Renal pelvis (tissue), 12 donors: ENCODE measurements at places on chromosomes 1 and 21.

- peak; percentile 81 for DNase-seq
These were observed 149.0 kb downstream of the IGSF21 start for GRCh38 chr1:18256282-18257235.

- DNase-seq: no peak
These were observed 450 bp downstream of the SDE2 start for GRCh38 chr1:225998560-225999226.

- DNase-seq: no peak
These were observed 423.9 kb downstream of the PTBP2 start for GRCh38 chr1:97145321-97145956.

- no peak for DNase-seq
These were observed 41.2 kb downstream of the TDRD5 start for GRCh38 chr1:179632868-179633267.

- no peak for DNase-seq
These were observed 57.5 kb upstream of the EPS8L3 start for GRCh38 chr1:109821221-109821669.

DNA sequence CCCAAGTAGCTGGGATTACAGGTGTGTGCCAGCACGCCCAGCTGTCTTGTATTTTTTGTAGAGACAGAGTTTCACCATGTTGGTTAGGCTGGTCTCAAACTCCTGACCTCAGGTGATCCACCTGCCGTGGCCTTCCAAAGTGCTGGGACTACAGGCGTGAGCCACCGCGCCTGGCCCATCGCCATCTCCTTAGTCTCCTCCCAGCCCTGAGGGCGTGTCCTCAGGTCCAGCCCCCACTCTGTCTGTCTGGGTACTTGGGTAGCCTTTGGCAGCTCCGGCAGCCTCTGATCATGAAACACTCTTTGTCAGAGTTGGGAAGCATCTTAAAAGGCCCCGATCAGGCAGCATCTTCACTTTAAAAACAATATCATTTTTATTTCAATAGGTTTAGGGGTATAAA lies 90.3 kb upstream of the DISP3 start:
- no peak for DNase-seq

DNA sequence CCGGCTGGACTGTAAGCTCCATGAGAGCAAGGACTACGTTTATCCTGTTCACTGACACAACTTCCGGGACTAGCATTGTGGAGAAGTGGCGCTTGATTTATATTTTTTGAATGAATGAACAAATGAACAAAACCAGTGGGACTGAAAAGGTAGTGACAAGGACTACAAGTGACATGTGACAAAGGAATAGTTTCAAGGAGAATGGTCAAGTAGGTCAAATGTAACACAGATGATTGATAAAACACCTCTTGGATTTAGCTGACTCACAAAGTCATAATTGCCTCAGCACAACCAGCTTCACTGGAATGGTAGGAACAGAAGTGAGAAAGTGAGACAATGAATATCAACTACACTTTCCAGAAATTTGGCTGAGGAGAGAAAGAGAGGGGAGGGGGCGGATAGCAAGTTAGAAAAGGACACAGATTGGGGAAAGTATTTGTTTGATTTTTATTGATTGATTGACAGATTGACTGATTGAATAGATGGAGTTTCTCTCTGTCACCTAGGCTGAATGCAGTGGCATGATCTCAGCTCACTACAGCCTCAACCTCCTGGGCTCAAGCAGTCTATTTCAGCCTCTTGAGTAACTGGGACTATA lies 14.2 kb downstream of the MTF1 start:
- no peak for DNase-seq

DNA sequence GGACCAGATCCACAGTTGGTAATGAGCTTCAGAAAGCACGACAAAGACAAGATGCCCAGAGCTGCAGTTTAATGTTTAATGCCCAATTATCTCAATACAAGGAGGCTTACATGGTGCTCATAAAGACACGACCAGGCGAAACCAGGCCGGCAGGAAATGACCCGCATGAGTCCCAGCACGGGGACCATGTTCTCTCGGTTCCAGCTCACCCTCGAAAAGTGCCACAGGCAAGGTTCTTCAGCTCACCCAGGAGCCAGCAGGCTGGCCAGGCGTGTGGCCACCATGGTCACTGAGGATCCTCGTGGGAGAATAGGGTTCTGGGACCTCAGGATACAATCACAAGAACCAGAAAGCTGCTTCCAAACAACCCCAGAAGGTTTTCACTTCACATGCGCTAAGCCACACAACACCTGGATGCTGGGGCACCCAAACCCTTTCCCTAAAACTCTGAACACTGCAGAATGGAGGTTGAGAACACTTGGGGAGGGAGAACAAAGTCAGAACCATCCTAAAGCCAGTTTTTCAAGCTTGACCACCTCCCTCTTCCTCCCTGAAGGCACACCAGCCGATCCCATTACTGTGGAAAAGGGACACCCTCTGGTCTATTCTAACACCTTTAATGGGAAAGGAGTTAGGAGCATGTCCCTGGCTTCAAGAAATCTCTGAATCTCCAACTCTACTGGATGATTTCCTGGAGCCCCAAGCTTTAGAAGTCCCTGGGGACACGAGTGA lies 22.6 kb upstream of the ASAP3 start:
- no peak for DNase-seq

GRCh38 chr21:27722095-27722494 lies 755.2 kb upstream of the ADAMTS5 start:
- no peak for DNase-seq

DNA sequence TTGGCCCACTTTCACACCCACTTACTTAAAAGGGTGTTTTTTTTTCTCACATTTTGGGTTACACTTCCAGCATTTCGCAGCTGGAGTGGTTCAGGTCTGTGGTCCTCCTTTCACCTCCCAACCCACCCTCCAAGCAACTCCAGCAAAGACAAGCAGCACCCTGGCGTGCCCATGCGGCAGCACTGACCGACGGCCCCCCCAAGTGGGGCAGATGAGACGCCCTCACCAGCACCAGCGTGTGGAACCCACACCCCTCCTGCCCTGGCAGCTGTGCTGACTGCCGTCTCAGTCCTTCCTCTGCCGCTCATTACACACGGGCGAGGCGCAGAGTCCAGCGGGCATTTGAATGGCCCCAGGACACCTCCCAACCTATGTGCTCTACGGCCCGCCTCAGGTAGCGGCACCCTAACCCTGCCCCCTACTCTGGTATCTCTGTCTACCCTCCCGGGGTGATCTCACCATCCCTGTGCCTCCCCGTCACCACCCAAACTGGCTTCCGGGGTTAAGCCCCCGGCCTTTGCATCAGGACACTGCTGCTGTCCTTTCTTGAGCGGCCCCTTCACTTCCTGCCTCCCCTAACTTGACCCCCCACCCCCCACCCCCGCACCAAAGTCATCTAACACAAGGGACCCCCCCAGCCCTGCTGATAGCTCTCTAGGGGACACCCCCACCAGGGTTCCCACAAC lies 10.9 kb downstream of the LSS start:
- no peak for DNase-seq

DNA sequence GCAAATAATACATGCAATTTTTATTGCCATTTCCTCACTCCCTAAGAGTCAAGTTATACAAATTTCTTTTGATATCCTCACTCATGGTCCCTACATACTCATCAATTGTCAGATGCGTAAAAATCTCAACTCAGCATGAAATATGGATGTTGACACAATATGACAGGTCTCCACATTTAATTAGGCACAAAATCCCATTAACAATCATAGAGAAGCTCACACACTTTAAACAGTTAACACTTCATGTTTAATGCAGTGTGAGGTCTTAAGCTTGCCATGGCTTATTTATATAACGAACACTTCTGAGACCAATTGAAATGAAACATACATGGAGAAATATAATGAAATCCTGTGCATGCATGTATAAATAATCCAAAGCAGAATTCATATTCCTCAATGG lies 58.6 kb downstream of the GREM2 start:
- DNase-seq: no peak

DNA sequence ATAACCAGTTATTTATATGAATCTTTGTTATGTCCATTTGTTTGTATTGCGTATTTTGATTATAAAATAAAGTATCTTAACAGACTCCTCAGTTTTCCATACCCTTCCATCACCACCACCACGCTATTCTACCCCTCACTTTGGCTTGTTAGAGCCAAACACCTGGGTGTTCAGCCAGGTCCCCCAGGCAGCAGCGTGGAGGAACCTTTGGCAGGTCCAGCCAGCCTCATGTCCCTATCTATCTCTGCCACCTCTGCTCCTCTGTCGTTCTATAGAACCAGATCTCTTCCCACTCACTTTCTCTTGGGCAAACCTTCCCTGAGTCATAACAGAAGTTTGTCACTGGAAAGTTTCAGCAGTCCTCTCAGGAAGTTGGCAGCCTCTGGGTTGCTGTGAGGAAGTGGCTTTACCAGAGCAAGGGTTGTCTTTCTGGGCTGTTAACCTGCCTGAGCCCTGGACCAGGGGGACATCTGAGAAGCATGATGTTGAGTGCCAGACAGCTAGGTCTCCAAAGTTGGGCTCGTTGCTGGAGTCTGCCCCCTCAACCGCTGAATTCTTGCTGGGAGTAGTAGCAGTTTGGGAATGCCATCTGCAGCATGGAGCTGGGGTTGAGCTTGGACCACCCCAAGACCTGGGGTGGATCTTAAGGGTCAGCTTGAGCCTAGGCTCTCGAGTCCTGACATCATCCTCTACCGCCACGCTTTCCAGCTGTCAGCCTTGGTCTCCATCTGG lies 996 bp upstream of the SH3BGRL3 start:
- no peak for DNase-seq

DNA sequence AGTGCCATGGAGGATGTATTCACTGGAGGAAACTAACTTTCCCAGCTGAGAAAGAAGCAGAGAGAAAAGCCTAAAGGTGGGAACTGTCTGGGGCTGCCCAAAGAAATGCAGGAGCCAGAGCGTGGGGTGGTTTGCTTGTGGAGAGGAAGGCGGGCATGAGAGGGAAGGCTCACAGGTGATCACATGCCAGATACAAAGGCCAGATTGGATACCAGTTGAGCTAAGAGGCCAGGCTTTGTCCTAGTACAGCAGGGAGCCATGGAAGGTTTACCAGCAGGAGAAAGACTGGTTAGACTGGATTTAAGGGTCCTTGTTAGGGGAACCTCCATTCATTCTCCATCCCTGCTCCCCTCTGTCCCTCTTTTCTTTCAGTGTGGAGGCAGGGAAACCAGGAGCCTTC lies 66.4 kb downstream of the BEND5 start:
- DNase-seq: no peak

GRCh38 chr1:45299296-45299695 lies 27.4 kb upstream of the HPDL start:
- no peak for DNase-seq

- DNase-seq: no peak
These were observed 987 bp downstream of the DYNLT4 start for GRCh38 chr1:44806025-44806703.

- no peak for DNase-seq
These were observed 86.8 kb downstream of the COL24A1 start for GRCh38 chr1:86069757-86070145.

GRCh38 chr1:8517661-8518489 lies 200.0 kb downstream of the SLC45A1 start:
- DNase-seq: no peak

DNA sequence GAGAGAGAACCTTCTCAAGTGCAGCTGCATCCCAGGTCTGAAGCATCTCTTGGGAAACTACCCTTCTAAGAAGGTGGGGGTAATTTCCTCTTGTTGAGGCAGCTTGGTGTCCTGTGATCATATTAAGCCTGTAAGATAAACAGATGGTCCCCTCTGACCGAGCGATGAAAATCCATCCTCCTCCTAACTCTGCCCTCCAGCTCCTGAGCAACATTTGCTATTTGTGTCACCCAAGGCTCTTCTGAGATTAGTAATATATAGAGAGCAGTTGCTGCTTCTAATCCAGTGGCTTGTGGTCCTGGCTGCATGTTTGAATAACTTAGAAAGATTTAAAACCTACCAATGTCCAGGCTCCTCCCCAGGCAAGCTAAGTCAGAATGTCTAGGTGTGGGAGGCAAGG lies 123.7 kb downstream of the DISC1 start:
- no peak for DNase-seq

GRCh38 chr1:68346188-68346808 lies 103.5 kb downstream of the RPE65 start:
- peak; percentile 27 for DNase-seq

DNA sequence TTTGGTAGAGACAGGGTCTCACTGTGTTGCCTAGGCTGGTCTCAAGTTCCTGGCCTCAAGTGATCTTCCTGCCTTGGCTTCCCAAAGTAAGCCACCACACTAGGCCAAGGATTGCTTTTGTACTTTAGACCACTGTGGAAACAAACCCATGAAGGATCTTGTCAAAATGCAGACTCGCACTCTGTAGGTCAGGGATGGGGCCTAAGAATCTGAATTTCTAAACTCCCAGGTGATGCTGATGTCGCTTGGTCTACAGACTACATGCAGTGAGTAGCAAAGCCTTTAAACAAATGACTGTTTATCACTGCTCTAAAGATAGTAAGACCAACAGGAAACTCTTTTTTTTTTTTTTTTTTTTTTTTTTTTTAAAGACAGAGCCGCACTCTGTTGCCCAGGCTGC lies 54.1 kb upstream of the MUTYH start:
- no peak for DNase-seq

DNA sequence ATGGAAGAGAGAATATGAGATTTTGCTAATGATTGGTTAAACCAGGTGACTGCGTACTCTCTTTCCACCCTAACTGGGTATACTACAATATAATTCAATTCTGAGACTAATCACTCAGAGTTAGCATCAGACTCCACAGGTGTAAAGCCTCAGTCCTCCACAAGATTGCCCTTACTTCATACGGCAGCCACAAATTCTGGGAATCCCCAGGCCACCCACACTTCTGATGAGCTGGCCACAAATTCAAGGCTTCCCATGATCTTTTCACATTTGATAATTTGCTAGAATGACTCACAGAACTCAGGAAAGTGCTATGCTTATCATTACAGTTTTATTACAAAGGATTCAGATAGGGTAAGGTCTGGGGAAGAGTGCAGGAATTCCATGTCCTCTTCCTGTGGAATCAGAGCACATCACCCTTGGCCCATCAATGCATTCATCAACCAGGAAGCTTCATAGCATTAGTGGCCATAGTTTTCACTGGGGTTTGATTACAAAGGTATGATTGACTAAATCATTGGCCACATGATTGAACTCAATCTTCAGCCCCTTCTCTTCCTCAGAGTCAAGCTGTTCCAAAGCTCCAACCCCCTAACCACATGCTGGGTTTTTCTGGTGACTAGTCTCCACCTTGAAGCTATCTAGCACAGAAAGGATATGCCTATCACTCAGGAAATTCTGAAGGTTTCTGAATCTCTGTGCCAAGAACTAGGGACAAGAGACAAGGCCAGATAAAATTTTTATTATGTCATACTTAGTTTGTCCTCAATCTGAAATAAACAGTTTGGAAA lies 131.7 kb downstream of the HHIPL2 start:
- DNase-seq: no peak

DNA sequence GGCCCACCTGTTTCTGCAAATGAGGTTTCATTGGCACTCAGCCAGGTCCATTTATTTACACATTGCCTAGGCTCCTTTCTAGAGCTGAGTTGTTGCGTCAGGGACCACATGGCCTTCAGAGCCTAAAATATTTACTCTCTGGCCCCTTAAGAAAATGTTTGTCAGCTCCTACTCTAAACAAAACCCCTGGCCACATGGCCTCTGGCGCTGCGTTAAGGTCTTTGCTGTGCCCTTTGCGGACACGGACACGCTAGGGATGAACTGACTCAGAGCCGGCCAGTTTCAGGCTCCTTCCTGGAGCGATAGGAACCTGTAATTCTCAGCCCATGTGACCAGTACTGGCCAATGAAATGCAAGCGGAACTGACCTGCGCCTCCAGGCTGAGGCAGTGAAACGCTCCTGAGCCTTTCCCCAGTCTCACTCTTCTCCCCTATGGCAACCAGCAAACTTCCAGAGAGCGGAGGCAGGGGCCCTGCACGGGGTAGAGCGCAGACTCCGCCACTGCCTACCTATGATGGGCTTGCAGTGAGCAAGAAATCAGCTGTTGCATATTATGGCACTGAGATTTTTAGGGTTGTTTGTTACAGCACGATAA lies 160.3 kb downstream of the ETS2 start:
- DNase-seq: no peak
